ENCODE measurements at places on chromosomes 4 and X.
A peak's percentile ranks its signal among the peaks of the same experiment; 100 is the strongest.

GRCh38 chr4:83217721-83218522 lies 66.7 kb downstream of the COQ2 start:
- DNase-seq = no peak
- no peaks in the 10 kb centered on the region for H3K27me3 ChIP-seq
- H3K4me1 ChIP-seq = no peaks in the 10 kb centered on the region
- peak overlapping the region; percentile 78 for H3K27ac ChIP-seq
- no peaks in the 10 kb centered on the region for H3K36me3 ChIP-seq

- DNase-seq = no peak
- H3K27me3 ChIP-seq = no peaks in the 10 kb centered on the region
- no peak overlapping the region for H3K4me3 ChIP-seq
- no peaks in the 10 kb centered on the region for H3K36me3 ChIP-seq
Measured at GRCh38 chr4:139241784-139242151, 38.3 kb downstream of the MGARP start.

DNA sequence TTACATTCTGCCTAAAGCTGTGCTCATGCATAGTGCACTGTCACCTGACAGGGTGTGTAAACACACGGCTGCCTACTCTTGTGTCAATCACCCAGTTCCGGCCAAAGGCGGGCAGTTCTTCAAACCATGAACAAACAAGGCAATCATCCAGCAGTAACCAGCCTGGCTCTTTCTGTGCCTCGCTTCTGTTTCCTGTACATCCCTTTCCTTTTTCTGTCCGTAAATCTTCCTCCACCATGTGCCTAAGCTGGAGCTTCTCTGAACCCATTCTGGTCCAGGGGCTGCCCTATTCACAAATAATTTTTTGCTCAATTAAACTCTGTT lies 60.8 kb upstream of the CBR4 start:
- no peaks in the 10 kb centered on the region for H3K36me3 ChIP-seq
- no peaks in the 10 kb centered on the region for H3K27me3 ChIP-seq
- peaks cover 11% of the 10 kb centered on the region for H3K4me1 ChIP-seq
- peak; percentile 71 for DNase-seq

DNA sequence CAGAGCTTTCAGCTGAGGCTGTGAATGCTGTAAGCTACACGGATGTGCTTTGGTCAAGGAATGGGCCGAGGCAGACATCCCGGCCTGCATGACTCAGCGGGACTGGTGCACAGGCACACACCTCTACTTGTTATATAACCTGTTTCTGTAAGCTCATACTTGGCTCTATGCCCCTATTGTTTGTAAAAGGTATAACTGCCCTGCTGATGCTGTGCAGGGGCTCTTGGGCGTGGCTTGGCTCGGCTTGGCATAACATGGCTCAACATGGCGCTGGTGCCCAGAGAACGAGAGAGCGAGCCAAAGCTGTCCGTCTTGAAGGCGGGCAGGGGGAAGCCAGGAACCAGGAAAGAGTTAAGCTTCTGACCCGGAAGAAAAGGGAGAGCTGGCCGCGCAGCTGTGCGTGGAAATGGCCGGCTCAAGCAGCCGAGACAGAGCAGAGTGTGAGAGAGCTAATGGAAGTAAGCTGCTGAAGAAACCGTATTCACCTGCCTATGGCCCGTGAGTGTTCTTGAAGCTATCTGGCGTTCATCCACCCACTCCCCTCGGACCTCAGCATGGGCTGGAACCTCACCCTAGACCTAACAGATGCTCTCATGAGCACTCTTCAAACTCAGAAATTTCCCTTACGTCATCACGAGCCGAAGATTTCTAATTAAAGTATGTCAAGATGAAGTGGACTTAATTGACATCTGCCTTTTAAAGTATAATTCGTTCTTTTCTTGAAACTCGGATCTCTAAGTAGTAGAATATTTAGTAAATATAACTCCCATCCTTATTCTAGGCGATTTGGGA lies 286.3 kb upstream of the AGA start:
- H3K27me3 ChIP-seq = no peaks in the 10 kb centered on the region
- no peaks in the 10 kb centered on the region for H3K4me1 ChIP-seq
- no peaks in the 10 kb centered on the region for H3K36me3 ChIP-seq
- no peak overlapping the region for H3K4me3 ChIP-seq
- H3K27ac ChIP-seq = no peak overlapping the region
- no peak for DNase-seq

DNA sequence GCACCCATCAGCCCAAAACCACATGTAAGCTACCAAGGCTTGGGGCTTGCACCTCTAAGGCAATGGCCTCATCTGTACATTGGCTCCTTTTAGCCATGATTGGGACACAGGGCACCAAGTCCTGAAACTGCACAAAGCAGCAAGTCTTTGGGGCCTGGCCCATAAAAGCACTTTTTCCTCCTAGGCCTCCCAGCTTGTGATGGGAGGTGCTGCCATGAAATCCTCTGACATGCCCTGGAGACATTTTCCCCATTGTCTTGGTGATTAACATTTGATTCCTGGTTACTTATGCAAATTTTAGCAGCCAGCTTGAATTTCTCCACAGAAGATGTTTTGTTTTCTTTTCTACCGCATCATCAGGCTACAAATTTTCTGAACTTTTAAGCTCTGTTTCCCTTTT lies 58.5 kb upstream of the PABPC4L start:
- no peak for DNase-seq
- H3K4me1 ChIP-seq = no peaks in the 10 kb centered on the region
- no peaks in the 10 kb centered on the region for H3K27me3 ChIP-seq
- no peaks in the 10 kb centered on the region for H3K36me3 ChIP-seq
- no peak overlapping the region for H3K27ac ChIP-seq

DNA sequence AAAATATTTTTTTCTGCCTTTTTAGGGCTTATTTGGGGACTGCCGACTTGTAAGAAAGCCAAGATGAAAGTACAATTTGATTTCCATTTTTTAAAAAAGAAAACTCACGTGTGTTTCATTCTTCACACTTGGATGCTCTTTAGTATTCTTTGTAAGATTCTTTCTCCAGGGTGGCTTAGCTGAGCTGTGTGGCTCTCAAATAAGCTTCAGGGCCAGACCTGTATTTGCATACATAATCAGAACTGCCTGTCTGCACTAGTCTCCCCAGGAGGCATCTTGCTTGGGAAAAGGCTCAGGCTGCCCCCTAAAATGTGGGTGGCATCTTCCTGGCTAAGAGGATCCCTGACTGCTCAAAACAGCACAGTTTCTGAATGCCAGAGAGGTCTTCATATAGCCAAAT lies 498.4 kb downstream of the MID1IP1 start:
- H3K27ac ChIP-seq = no peak overlapping the region
- no peak for DNase-seq
- peaks cover 46% of the 10 kb centered on the region for H3K27me3 ChIP-seq

Measured in breast epithelium (tissue), 4 donors.